ENCODE measurements at places on chromosomes 4 and X.

DNA sequence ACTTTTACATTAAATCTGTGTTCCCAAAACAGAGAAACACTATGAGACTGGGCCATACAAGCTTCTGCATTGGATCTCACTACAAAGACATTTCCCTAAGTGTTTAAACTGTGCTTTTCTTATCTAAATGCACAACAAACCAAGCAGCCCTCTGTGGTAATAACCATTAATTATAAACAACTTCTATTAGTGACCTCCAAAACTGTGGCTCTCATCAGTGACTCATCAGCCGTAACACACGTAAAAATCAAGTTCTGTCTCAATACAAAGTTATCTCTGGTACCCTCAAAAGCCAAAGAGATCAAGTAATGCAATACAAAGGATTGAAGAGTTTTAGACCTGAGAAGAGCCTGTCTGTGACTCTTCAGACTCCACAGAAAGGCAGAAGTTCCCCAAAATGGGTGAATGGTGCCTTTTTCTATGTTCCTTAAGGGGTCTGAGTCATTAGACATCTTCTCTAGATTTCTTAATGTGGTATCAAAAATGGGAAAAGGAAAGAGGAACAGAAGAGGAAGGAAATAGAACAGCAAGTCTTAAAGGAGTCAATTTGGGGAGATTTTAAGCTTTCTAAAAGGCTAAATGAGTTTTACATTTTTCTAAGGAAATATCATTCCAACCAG is 189.8 kb upstream of the PPP1R2C start:
- DNase-seq: no peak

GRCh38 chrX:124274438-124275181 is 57.9 kb upstream of the TEX13D start:
- no peak for DNase-seq

DNA sequence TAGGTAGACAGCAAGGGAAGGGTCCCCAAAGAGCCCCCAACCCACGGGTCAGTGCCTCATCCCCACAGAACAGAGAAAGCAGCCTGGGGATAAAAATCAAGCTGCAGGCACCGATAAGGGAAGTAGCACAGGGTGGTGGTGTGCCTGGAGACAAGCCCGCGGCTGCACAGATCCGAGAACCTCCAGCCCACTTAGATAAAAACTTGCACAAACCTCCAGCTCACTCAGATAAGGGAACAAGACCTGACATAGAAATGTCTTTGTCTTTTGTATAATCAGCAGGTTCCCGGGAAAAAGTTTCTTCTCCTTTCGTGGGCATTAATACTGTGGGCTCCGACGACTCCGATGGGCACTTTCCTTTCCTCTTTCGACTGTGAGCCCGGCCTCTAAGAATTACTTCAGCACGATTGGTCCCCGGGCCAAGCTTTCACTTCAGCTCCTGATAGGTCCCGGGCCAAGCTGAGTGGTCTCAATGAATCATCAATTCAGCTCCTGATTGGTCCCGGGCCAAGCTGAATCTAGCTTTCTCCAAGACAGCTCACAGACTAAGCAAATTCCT is 32.4 kb downstream of the PRDX4 start:
- peak; percentile 46 for DNase-seq

GRCh38 chrX:40172401-40173142 is 74.8 kb upstream of the BCOR start:
- no peak for DNase-seq

DNA sequence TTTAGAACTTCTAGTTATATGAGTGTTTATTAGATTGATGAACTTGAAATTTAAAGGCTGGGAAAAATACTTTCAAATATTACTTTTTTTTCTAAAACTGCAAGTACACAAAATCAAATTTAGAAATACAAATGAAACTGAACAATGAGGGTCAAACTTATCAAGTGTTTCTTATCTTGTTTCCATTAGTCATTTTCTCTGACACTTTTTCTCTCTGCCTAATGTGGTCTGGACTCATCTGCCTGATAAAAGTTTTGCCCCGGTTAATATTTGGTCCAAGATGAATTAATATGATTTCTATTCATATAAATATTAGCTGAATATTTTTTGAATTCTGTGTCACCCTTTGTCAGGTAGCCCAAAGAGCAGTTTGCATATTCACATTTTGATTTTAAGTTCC is 8.7 kb upstream of the HPGDS start:
- no peak for DNase-seq

GRCh38 chr4:38666766-38667084 is 2.7 kb downstream of the KLF3 start:
- DNase-seq: no peak

DNA sequence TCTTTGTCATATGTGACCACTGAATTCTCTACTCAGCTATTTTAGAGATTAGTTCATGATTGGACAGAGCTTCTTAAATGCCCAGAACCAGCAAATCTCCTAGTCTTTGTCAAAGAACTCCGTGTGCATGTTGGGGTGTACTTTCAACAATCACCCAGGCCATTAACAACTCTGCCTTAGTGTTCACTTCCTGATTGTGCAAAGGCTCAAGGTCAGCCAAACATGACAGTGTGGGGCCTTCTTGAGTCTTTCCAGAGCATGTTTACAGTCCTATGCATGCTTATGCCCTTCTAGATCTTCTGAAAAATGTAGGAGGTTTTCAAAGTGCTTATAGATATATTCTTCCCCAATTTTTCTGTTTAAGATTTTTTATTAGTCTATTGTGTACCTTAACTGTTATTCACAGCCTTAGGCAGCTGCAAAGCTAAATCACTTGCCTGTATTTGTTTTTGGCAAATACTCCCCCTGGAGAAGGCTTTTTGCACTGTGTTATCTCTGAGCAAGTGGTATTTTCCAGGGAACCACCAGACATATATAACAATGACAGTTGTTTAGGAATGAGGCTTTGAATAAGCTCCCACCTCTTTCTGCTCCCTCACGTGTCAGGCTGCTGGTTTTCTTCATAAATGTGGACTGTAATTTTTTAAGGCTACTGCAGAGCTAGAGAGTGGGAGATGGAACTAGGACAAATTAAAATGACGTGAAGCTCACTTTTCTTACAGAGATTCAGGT is 24.0 kb upstream of the DRP2 start:
- DNase-seq: no peak

DNA sequence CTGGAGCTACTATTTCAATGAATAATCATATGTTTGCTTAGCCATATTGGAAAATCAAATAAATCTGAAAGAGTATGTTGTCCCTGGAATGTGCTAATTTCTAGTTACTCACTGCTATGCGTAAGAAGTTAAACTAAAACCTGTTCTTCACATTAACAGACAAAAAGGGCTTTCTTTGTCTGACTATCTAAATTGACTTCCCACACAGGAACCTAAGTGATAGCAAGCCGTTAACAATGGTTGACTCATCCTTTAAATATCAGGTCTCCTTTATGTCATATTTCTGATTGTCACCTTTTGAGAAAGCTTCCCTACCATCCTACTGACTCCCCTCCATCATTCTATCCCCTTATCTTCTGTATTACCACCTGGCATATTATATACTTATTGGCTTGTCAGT is 81.4 kb downstream of the AMELX start:
- DNase-seq: no peak

DNA sequence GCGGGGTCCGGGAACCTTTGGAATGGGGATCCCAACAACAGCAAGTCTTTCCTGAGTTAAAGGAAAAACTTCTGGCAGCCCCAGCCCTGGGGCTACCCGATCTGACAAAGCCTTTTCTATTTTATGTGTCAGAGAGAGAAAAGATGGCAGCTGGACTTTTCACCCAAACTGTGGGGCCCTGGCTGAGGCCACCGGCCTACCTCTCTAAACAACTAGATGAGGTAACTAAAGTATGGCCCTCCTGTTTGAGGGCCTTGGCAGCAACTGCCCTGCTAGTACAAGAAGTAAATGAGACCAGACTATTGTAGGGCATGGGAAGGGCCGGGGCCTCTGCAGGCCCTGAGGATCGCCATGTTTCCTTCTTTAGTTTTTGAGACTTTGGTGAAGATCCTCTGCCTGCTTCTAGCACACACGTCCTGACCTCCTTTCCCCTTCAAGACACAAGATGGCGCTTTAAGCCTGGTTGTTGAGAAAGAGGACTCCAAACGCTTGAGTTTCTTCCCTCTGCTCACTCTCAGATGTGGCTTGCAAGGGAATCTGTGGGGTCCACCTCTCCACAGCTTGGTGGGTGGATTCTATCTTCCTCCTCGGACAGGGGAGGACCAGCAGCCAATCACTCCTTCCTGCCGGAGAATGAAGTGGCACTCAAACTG is 18.5 kb upstream of the DRD5 start:
- peak; percentile 74 for DNase-seq

GRCh38 chr4:146095091-146095690 is 80.3 kb upstream of the LSM6 start:
- DNase-seq: no peak

DNA sequence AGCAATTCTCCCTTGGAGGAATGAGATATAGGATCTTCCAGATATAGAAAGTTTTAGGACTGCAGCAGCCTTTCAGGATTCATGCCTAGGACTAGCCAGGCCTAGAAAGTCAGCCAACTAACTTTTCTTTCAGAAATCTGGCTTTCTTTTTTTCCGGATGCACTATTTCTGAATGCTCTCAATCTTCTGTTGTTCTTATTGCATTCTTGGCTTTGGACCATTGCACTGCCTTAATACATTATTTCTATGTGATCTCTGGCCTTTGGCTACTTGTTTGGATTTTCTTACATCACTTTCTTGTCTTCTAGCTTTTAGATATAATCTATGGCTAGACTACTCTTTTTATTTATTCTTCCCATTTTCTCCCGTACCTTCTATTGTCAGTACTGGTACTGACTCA is 813.1 kb upstream of the HTR2C start:
- DNase-seq: no peak

DNA sequence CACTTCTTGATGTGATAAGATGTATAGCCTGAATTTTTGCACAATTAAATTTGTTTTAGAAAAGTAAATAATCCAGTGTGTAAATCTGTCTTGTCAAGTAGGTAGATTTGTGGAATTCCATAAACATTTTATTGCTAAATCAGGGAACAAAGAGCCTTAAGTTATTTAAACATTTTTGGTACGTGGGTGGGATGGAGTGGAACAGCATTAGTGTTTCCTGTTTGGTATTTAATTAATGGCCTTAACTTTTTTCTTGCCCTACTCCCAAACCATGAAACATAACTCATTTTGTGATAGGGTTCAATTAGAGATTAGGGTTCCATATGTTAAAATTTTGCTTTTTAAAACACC is 5.1 kb downstream of the NUDT9 start:
- no peak for DNase-seq

DNA sequence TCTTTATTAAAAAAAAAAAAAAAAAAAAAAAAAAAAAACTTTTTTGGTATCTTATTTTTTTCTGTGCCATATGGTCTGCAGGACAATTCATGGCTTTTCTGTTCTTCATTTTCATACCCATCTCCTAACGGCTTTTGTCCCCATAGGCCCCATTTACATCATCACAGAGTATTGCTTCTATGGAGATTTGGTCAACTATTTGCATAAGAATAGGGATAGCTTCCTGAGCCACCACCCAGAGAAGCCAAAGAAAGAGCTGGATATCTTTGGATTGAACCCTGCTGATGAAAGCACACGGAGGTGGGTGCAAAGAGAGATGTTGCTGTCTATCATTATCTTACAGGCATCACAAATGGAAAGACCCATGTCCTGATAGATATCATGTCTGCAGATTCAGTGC is 49.1 kb downstream of the PDGFRA start:
- no peak for DNase-seq

DNA sequence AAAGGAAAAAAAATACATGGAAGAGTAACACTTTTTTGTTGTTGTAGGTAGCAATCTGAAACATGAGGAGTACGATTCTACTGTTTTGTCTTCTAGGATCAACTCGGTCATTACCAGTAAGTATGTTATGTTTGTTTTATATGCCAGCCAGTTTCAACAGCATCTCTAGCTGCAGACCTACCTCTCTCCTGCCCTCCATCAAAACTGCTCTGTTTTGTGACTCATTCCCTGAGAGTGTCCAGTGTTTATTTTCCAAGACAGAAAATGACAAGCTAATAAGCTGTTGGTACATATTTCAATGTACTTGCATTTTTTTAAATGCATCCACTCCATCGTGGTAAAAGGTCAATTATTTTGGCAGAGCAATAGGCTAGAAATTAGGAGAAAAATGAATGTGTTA is 347 bp downstream of the AMTN start:
- no peak for DNase-seq

DNA sequence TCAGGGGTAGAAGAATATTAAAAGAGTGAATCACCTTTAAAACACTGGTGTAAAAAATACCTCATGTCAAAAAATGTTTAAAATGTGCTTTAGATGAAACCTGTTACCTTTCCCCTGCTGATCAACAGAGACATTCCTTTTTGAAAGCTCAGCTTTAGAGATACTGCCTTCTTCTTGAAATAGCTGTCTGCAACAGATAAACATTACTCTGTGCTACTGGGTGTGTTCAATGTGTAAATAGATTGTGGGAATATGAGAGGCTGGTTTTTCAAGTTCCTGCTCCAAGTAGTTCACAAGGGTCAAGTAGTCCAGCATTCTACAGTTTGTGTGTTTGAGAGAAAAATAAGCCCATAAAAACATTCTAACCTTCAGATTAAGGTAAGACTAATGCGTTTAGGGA is at the start of gene SYTL5:
Gene SYTL5, plus strand, starts transcription at position 263 of the 400 bp plus-strand sequence. CDS start 27,337 bp downstream, outside the sequence.
- no peak for DNase-seq

DNA sequence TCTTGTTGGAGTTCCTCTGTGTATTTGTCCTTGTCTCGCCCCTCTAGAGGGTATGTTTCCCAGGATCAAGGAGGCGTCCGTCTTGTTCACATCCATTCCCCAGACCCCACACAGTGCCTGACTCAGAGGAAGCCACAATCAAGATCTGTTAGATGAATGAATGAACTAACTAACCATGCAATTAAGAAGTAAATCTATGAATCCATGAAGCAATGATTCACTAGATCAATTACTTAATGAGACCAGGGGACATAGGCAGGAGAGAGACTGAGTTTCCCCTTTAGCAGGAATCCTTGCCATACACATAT is 11.9 kb downstream of the BLOC1S4 start:
- DNase-seq: peak; percentile 25

DNA sequence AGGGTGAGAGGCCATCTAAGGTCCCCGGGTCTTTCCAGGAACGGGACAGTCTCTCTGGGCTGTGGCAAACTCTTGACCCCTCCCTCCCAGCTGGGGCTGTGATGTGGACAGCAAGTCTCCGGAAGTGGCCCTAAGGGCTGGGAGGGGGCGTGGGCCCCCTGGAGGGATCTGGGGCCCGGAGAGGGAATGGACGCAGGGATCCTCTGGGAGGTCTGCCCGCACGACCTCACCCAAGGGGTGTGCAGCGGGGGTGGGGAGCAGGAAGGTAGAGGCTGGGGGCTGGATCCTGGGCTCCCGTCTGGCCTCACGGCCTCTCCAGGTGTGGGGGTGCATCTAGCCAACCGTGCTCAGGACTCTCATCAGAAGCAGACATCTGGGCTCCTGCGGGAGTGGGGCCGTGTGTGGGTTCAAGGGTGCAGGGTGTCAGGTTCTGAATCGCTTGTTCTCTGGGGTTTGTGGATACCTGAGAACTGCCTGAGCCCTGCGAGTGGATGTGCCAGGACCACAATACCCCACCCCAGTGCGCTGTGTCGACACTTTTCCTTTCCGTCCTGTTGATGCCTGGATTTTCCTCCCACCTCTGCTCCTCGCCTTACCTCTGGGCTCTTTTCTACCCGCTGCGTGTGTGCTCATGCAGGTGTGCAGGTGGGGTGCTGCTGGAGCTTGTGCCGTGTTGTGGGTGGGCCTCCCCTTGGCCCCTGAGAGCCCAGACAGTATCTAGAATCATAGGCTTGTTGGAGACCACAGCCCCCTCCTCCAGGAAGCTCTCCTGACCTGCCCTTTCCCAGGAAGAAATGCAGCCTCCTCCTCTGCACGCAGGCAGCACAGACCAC is 915 bp downstream of the CPZ start:
- DNase-seq: no peak

GRCh38 chr4:74205046-74205445 is 47.1 kb downstream of the MTHFD2L start:
- DNase-seq: no peak

GRCh38 chrX:118727686-118728339 is 407 bp downstream of the IL13RA1 start:
- DNase-seq: peak; percentile 28

Data from GM13976 (cell line).